AG10803 (cell line): ENCODE measurements at places on chromosomes 4 and X.
A peak's percentile ranks its signal among the peaks of the same experiment; 100 is the strongest.

GRCh38 chr4:18441203-18441590 lies 419.6 kb upstream of the LCORL start:
- no peak for DNase-seq

GRCh38 chrX:149512225-149512885 lies 7.2 kb upstream of the IDS start:
- peak; percentile 43 for DNase-seq

GRCh38 chrX:1400742-1401471 lies 9.0 kb upstream of the SLC25A6 start:
- no peak for DNase-seq

DNA sequence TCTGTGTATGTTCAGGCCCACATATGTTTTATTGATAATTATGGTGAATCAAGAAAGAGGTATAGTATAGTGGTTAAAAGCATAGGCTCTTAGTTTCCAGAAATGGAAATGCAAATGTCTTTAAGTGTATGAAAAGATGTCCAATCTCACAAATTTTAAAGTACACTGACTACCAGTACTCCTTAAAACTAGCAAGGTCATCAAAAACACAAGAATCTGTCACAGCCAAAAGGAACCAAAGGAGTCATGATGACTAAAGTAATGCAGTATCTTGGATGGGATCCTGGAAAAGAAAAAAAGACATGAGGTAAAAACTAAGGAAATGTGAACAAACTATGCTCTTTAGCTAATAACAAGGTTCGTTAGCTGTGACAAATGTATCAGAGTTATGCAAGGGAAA lies 661 bp upstream of the RBM41 start:
- no peak for DNase-seq

GRCh38 chr4:106708464-106708816 lies 327.7 kb downstream of the DKK2 start:
- no peak for DNase-seq

- no peak for DNase-seq
These were observed 127.4 kb downstream of the HMX1 start for GRCh38 chr4:8744083-8744805.

GRCh38 chr4:72887152-72887551 lies 182.4 kb downstream of the COX18 start:
- DNase-seq = peak; percentile 43

DNA sequence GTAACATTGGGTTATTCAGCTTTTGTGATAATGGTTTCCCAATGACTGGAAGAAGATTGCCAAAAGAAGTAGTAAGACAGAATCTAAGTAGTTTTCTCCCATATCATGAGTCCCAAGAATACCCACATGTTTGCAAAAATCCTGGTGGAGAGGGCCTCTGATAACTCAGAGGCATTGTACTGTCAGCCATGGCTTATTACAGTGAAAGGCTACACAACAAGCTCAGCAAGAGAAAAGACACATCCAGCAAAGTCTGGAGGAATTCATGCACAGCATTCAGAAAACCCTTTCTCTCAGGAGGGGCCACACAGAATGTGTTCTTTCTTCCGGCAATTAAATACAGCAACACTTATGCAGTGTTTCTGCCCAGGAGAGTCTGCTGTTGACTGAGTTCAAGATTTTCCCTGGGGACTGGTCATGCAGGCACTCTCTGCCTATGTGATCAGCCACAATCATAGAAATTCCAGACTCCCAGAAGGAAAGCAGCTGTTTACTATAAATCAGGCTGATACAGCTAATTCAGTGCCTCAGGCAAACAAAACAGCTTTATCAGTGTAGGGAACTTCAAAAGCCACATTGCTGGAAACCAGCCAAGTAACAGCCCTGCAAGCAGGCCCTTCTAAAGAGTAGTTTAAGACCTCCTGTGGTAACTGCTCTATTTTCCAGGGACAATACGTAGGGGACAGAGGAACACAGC lies 937.1 kb downstream of the CCSER1 start:
- no peak for DNase-seq
